Activated CD4-positive, alpha-beta memory T cell treated with anti-CD3 and anti-CD28 coated beads, Interleukin-2, amount 10 ng/mL, durations not matched to agents 7 days and 5 days (primary cell): ENCODE measurements at places on chromosomes 1 and 21.

DNA sequence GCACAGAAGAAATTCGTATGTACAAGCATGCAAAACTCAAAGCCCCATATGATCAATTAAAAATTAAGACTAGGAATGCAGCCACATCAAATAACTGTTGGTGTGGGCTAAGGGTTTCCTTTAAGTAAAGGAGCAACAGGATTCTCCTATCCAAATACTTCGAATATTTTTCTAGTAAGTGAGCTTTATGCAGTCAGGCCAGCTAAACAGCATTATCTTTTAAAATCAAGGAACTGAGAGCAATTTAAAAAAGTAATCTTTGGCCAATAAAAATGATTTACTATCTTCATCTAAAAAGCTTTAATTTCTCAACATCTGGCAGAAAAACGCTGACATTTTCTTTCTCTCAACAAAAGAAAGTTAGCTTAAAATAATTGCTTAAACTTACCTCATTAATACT is 19.8 kb downstream of the CNN3 start:
- DNase-seq, result no peak

GRCh38 chr1:1630191-1630964 is 1.6 kb upstream of the MMP23B start:
- DNase-seq, result peak; percentile 95

DNA sequence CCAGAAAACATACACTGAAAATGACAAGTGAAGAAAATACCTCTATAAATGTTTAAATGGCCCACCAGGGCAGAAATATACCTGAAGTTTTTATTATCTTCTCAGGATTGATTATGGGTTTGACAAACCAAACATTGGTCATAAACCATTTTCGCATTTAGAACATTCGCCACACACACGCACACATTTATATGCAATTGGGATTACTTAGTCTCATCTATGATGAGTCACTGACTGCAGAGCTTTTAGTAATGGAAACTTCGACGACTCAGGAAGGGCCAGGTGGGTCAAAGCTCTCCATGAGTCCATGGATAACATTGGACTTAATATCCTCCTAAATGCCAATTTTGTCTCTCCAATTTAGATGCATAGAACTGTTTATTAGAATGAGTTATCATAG is 16.9 kb downstream of the NRDC start:
- no peak for DNase-seq

DNA sequence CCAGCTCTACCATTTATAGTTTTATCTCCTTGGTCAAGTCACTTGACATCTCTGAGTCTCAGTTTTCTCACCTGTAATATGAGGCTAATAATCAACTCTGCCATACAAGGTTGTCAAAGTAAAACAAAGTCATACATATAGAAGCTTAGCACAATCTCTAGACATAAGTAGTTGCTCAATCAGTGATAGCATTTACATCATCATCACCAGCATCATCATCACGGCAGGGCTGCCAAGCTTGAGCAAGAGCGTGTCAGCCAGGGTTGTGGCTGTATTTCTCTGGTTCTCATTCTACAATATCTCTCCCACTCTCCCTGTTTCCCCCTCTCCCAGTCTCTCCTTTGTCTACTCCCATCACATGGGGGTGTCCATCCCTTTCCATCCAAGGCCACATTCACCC is 41.7 kb upstream of the COA6 start:
- DNase-seq, result no peak

GRCh38 chr21:46183910-46184624 is at the start of gene SPATC1L:
SPATC1L (minus strand) TSS chr21:46184459; CDS start chr21:46182816, 1,643 bp downstream.
- peak; percentile 50 for DNase-seq
